ENCODE measurements at places on chromosomes 1 and 21.
A peak's percentile ranks its signal among the peaks of the same experiment; 100 is the strongest.

- DNase-seq: no peak
Observed at GRCh38 chr1:54328066-54328636, 78.0 kb downstream of the SSBP3 start.

DNA sequence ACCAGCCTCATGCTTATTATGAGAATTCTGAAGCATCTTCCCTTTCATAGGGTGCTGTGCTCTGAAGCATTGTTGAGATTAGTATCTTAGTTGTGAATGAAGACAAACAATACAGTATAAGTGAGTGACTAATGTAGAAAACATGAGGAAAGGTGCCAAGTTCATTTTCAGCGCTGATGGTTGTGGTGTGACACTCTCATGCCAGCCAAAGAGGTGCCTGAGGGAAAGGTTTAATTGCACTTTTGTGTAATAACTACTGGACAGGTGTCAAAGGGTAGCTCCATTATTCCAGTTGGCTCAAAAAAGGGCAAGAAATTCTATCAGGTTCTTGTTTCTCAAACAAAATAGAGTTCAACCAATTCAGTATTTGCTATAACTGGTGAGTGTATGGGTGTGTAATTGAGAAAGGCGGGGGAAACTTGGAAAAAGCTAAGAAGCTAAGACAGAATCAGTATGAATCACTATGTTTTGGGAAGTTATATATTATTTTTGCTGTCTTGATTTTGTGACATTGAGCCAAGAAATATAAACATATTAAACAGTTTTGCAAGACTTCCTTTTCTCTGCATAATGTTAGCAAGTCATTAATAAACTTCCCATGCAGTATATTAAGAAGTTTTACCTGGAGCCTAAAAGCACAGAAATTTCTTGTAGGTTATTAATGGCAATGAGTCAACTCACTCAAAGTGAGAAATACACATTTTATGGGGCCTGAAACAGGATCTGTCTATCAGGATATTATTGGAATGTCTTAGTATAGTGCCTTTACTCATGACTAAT lies 31.8 kb downstream of the KCNK2 start:
- DNase-seq: no peak

DNA sequence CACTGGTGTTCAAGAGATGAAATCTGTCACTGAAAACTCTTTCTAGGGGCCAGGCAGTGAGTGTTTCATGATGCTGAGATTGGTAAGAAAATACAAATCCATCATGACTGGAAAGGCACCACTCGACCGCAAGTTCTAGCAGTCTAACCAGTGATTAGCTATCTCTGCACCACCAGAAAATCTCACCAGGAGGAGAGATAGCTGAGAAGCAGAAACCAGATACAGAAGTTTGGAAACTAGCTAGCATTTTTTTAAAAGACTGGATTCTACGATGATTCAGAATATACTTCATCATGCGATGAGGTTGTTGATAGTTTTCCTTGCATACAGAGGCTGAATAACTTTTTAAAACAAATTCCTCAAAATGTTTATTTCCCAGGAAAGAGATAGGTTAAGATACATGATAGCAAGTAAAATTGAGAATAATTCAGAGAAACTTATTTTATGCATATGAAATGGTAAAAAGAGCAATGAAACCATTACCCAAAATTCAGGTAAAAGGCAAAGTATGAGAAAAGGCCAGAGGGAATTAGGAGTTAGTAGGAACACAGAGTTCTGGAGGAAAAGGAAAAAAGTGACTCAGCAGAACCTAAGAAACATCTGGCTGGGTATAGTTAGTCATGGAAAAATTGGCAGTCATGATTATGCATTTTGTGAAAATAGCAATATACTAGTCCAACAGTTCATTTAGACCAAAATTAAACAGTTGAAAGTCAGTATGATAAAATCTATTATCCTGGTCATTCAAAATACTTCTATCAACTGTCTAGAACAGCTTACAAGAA lies 3.3 kb upstream of the F3 start:
- no peak for DNase-seq

GRCh38 chr1:205284420-205285144 lies 37.0 kb downstream of the NUAK2 start:
- peak; percentile 72 for DNase-seq

- no peak for DNase-seq
Observed at GRCh38 chr1:169946206-169946605, 52.5 kb upstream of the SCYL3 start.

- DNase-seq: no peak
Observed at GRCh38 chr1:237583756-237584155, 307.0 kb downstream of the ZP4 start.

DNA sequence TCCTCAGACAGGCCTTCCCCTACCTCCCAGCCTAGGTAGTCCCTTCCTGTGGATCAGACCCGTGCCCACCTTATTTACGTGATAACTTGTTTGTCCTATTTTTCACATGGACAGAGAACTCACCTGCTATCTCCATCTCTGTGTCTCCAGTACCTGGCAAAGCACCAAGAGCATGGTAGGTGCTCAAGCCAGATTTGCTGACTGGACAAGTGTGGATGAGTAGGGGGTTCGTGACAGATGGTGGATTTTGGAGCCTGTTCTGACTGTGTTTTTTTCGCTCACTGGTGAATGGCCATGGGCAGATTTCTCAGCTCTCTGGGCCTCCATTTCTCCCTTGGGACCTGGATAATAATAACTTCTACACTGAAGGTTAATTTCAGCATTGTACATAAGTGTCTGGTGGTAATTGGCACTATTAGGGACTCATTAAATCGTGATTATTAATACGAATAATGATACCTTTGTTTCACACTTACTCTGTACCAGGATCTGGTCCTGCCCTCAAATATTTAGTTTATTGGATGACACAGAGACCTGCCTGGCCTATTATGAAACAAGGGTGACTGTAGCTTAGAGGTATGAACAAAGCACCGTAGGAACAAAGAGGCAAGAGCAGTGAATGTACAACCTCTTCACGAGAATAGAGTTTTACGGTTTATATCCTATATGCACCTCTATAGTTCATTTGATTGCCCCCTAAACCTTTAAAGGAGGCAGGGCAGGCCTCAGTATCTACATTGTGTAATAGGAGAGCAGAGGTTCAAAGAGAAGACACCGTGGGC lies 24.5 kb upstream of the SLC26A9 start:
- DNase-seq: no peak

DNA sequence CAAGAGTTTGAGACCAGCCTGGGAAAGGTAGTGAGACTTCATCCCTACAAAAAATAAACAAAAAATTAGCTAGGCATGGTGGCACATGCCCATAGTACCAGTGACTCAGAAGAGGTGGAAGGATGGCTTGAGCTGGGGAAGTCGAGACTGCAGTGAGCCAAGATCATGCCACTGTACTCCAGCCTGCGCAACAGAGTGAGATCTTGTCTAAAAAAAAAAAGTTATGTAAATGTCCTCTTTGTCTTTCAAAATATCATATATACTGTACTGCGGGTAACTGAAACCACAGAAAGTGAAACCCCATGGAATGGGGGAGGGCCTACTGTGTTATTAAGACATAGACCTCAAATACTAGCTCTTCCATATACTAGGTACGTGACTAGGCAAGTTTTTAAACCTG lies 20.8 kb downstream of the ACADM start:
- no peak for DNase-seq

DNA sequence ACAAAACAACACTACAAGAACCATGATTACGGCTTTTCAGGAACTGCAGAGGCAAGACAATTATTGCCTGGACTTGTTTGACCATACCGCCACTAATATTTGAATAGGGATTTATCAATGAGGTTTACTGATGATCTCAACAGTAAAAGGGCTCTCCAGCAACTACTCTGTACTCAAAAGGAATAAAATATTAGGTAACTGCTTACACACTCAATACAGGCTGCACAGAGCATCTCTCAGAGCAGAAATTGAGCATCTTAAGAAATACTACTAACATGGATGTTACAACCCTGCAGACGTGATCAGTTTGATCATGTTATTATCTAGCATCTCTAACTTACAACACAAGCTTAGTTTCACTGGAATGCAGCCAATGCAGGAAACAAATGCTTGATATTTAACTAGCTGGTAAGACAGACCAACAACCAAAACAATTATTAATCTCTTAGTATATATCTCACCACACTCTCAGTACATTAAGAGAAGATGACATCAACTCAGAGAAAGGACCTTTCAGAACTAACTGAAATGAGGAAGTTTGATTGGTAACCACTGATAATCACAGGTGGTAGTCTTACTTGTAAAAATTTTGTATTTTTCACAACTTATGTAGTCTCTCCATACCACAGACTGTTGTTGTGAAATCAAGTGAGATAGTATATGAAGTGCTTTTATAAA lies 52.2 kb downstream of the PUM1 start:
- no peak for DNase-seq

DNA sequence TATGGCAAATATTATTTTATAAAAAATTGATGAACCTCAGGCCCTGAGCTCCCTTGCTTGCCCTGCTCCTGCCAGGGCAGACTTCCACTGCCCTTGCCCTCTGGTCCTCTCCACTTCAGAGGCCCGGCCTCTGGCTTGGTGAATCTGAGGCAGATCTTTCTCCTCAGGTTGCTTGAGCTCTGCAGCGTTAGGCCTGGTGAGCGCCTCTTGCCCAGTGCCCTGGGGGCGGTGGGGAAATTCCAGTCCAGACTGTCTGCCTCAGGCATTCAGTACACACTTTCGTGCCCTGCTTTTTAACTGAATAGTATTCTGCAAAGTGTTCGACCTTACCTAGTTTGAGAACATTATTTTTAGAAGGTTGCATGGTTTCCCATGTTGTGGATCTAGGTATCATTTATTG lies 98.2 kb downstream of the PCBP3 start:
- DNase-seq: no peak

- DNase-seq: no peak
Observed at GRCh38 chr1:193629875-193630274, 443.5 kb upstream of the B3GALT2 start.

- no peak for DNase-seq
Observed at GRCh38 chr1:109438798-109439297, 12.6 kb upstream of the PSMA5 start.

- DNase-seq: no peak
Observed at GRCh38 chr21:35136586-35137219, 87.6 kb upstream of the RUNX1 start.

DNA sequence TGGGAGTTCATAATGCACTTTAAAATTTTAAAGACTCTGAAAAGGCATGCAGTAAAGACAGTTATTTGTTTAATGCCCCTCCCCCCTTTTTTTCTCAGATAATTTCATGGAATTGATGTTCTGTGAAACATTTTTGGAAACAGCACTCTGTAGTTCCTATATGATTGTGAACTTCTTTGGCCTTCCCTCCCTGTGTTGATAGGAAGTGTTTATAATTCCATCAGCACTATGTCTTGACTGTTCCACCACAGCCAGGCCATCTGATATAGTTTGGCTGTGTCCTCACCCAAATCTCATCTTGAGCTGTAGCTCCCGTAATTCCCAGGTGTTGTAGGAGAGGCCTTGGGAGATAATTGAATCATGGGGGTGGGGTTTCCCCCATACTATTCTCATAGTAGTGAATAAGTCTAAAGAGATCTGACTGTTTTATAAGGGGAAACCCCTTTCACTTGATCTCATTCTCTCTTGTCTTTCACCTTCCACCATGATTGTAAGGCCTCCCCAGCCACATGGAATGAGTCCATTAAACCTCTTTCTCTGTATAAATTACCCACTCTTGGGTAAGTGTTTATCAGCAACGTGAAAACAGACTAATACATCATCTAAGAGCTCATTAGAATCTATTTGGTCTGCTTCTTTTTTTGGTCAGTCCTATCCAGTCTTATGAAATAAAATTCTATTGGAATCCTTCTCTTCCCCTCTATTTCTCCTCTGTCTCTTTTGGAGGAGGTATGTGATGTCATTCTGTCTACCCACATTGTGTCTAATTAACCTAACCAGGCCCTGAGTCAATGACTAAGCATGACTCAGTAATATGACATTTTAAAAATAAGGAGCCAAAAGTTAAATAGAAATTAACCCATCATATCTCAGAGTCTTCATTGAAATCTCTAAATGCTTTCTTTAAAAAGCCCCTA lies 8.9 kb downstream of the CCDC185 start:
- no peak for DNase-seq

GRCh38 chr21:32256873-32257620 lies 21.8 kb downstream of the MIS18A start:
- no peak for DNase-seq

GRCh38 chr21:20789729-20790500 lies 208.3 kb upstream of the NCAM2 start:
- DNase-seq: no peak

GRCh38 chr1:243605604-243606003 lies 244.4 kb downstream of the AKT3 start:
- no peak for DNase-seq

DNA sequence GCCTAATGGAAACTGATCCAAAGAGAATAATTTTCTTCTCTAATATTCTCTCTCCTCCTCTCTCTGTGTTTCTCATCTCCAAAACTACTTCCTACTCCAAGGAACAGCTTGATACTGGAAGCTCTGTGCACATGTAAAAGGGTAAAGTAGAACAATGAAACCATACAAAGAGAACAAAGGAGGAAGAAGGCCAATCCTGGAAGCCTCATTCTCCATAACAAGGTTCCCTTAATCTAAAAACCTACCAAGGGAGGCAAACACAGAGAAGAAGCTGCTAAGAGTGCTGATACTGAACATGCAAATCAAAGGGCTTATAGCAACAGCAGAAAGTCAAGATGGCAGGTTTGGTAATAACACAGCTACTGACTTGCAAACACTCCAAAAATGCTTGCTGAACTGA lies 44.4 kb downstream of the SIPA1L2 start:
- DNase-seq: no peak

- DNase-seq: no peak
Observed at GRCh38 chr1:101898137-101898536, 98.6 kb downstream of the OLFM3 start.

GRCh38 chr21:15066123-15066575 lies 1.3 kb upstream of the NRIP1 start:
- DNase-seq: no peak

- no peak for DNase-seq
Observed at GRCh38 chr1:26583646-26584485, 54.3 kb downstream of the RPS6KA1 start.

- no peak for DNase-seq
Observed at GRCh38 chr1:63937461-63938022, 163.7 kb downstream of the ROR1 start.

- DNase-seq: no peak
Observed at GRCh38 chr1:167504467-167504827, 13.9 kb downstream of the CD247 start.

GRCh38 chr1:183567584-183567983 lies 22.7 kb downstream of the NCF2 start:
- no peak for DNase-seq

DNA sequence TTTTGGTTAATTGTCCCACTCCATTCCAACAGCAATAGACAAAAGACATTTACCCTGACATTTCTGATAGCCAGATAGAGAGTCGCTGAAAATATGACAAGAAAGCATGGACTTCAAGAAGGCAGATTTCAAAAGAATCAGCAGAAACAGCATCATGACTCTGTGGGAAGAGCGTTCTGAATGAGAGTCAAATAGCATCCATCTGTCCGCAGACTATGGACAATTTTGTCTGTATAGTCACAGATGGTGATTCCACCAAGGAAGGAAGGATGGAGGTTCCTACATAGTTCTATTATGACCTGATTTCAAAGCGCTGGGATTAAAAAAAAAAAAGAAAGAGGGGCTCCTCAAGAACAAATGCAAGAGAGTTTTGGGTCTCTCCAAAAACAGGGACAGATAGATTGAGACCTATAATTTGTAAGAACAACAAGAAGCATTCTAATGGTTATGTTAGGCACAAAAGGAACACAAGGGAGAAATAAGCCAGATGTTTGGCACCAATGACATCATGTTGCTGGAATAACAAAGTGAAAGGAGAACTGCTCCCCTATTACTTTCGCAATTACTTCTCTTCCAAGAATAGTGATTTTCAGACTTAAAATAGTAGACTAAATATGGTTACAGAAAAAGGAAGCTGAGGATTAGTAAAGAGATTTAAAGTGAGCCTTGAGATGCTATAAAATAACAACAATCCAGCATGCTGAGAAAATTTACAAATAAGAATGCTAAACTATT lies 28.5 kb downstream of the NIBAN1 start:
- DNase-seq: no peak
